Colonic mucosa (tissue), 4 donors: ENCODE measurements at places on chromosomes 3 and 15. TPM values are rescaled to one million over a fixed set of nuclear protein-coding genes. Genes with fewer than 3 reads are reported as not detected.

SNRK gene
- 48.2 TPM for total RNA-seq

AGBL1 gene
- total RNA-seq = 0.10 TPM

DNA sequence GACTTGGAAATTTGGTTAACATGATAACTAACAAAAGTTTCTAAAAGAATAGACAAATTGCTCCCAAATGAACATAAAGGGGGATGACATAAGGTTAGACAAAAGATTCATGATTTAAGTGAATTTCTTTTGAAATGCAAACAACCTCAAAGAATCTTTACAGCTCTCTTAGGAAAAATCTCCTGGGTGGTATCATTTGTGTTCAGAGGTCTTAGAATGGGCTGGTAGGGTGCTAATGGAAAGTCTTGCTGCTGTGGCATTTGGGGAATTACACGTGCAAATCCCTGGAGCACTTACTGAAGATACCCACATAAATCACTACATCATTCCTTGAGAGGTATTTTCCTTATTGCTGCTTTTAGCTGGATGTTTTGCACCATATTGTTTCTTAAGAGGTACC lies 14.4 kb upstream of the ROBO2 start:
- no peak for DNase-seq

GRCh38 chr3:72488738-72489035 lies 359.6 kb downstream of the SHQ1 start:
- no peak for DNase-seq

GRCh38 chr3:14685179-14685578 lies 10.2 kb downstream of the C3orf20 start:
- DNase-seq = no peak

GRCh38 chr15:60594071-60594470 lies 115.1 kb upstream of the ICE2 start:
- DNase-seq = no peak
